ENCODE measurements at places on chromosomes 1 and 21.

DNA sequence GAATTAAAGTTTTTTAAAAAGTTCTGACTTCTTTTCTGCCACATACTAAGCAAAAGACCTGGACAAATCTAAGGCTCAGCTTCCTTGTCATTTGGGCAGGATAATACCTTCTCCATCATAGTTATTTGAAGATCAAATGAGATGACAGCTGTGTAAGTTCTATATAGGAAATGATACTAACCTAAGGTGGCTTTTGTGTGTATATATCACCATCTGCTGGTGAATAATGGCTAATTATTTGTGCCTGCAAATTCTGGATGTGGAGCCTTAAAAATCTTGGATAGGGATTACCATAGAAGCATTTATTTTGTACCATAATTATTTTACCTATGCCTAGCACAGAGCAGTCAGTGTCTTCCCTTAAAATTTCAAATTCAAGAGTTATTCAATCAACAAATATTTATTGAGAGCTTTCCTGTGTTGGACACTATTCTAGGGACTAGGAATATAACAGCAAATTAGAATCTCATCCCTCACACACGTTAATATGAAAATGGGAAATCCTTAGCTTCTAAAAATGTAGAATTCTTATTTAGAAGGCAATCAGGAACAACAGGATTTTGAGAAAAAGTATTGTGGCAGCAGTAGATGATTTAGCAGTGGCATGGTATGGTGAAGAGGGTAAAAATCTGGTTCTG, 89.8 kb downstream of the TMEM200B start:
- DNase-seq: peak; percentile 53

DNA sequence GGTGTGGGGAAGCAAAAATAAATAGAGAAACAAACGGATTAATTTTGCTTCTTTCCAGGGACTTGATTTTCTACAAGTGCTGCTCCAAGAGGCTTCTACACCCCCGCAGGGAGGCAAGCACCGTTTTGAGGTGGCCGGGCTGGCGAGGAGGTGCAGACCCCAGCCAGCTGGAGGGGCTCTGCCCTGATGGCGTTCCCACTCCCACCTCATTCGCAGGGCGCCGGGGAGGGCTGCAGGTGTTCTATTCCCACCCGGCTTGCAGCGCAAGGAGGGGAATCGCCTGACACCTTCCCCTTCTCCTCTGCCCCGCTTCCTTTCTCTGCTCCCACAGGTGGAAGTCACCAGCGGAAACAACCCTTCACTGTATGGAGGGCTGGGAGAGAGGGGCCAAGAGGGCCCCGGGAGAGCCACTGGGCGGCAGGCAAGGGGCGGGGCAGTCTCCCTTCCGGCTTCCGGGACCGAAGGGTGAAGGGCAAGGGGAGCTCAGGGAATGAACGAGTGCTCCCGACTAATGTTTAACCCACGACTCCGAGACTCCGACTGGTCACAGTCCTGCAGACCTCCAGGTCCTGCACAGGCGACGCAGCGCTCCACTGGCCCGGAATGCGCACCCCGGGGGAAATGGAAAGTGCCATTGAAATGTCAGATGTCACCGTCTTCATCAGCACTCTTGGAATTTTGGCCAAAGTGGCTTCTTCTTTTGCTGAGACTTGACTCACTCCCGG, 29.1 kb downstream of the TEX35 start:
- DNase-seq: no peak

- DNase-seq: no peak
Observed at GRCh38 chr1:206482611-206483010, 12.3 kb downstream of the IKBKE start.

DNA sequence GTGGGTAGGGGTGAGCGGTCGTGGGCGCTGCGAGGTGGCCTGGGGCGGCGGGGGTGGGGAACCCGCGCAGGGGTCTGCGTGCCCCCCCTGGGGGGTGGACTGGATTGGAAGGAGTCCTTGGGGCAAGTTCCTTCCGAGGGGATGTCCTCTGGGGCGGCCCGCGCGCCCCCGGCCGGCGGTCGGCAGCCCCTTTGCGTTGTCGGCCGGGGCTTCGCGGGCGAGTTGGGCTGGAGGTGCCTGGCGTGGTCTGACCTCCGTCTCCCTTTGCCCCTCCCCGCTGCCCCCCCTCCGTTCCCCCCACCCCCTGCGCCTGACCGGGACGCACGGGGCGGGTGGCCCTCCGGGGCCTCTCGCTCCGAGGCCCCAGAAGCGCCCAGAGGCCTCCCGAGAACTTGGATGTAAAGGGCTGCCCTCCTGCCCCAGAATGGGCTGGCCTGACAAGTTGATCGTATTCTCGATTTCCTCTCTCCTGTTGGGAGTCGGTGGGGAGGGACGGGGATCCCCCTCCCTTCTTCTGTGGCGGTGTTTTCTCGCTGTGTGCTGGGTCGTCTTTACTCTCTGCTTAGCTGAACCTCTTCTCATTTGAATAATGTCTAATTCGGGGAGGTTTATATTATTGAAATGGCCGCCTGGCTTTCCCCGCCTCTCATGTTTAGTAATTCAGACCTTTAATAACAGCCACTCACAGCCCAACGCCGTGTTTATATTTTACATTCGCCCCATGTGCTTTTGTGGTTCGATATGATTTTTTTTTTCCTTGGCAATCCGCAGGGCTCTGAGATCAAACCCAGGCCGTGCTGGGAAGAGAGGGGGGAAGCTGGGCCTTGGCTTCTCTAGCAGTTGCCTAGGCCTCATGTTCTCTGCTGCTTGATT, 1.3 kb downstream of the POU2F1 start:
- DNase-seq: peak; percentile 66

Data from fibroblast of skin of back (primary cell).